ENCODE measurements at places on chromosomes 11 and 22.

GRCh38 chr11:62352355-62353336 is 15.4 kb downstream of the ASRGL1 start:
- no peaks in the 10 kb centered on the region for H3K27me3 ChIP-seq
- no peak for DNase-seq
- no peaks in the 10 kb centered on the region for H3K4me1 ChIP-seq
- no peaks in the 10 kb centered on the region for H3K36me3 ChIP-seq

DNA sequence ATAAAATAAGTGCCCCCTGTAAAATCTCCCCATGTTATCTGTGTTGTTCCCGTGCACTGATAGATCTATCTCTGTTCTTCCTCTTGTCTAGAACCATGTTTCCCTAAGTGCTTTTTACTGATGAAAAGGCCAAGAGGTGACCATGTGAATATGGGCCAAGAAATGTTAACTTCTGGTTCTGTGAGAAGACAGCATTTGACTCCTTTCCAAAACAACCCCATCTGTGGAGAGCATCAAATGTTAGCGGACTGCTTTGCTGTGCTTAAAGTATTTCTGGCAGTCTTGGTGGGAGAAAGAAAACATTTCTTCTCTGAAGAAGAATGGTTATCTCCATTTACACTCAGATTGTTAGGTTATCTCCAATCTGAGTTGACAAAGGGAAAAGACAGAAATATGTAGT is 58.6 kb upstream of the GUCY1A2 start:
- no peaks in the 10 kb centered on the region for H3K27me3 ChIP-seq
- no peak for DNase-seq
- H3K27ac ChIP-seq = no peak overlapping the region
- no peaks in the 10 kb centered on the region for H3K36me3 ChIP-seq
- H3K4me1 ChIP-seq = no peaks in the 10 kb centered on the region

DNA sequence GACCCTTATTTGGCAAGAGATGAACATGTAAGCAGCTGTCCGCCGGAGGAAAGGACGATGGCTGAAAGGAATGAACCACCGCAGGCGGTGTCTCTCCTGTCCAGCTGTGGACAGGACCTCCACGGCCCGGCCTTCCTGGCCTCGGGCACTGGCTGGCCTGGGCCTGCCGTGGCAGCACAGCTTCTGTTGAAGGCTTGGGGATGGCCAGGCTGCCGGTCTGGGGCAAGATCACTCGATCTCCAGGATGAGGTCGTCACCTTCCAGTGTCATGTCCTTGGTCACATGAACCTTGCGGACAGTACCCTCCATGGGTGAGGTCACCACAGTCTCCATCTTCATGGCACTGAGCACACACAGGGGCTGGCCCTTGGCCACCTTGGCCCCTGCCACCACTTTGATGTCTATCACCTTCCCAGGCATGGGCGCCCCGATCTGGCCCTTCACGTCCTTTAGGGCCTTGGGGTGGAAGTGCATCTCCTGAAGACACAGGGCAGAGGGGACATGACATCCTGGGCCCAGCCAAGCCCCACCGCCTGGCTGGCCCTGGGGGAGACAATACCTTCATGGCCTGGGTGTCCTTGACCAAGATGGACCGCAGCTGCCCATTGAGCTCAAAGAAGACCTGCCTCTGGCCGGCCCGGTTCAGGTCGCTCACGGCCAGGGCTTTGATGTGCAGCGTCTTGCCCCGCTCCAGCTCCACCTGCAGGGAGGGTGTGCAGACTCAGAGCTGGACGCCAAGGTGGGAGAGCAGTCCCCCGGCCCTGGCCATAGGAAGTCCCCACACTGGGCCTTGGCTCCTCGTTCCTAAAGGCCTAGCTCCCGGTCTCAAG is 5.6 kb downstream of the RCE1 start:
- no peaks in the 10 kb centered on the region for H3K27me3 ChIP-seq
- H3K4me1 ChIP-seq = peaks cover 33% of the 10 kb centered on the region
- no peak overlapping the region for H3K27ac ChIP-seq

- no peak overlapping the region for H3K4me3 ChIP-seq
- peak; percentile 8 for DNase-seq
- peaks cover 40% of the 10 kb centered on the region for H3K27me3 ChIP-seq
- H3K27ac ChIP-seq = no peak overlapping the region
These were observed 22.6 kb downstream of the PDGFB start for GRCh38 chr22:39221999-39222686.

- DNase-seq = no peak
- no peaks in the 10 kb centered on the region for H3K36me3 ChIP-seq
- H3K27me3 ChIP-seq = peaks cover 38% of the 10 kb centered on the region
- no peaks in the 10 kb centered on the region for H3K4me1 ChIP-seq
These were observed 120.5 kb downstream of the HIPK3 start for GRCh38 chr11:33377412-33378370.

DNA sequence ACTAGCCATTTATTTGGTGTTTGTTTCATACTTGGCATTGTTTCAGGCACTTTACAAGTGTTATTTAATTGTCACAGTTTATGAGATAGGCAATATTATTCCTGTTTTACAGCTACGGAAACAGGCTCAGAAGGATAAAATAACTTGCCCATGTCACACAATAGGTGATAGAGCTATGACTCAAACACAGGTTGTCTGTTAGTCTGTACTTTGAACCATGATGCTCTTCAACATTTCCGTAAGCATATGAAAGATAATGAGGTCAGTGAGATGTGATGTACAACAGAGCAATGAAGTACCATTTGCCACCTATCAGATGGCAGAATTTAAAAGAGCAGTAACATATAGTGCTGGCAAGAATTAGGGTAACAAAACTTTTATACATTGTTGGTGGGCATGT is 15.3 kb downstream of the TUG1 start:
- H3K4me3 ChIP-seq = no peak overlapping the region
- H3K36me3 ChIP-seq = peaks cover 7% of the 10 kb centered on the region
- H3K27me3 ChIP-seq = no peaks in the 10 kb centered on the region
- no peak overlapping the region for H3K27ac ChIP-seq

- H3K27ac ChIP-seq = peak overlapping the region; percentile 96
- DNase-seq = peak; percentile 90
- peaks cover 52% of the 10 kb centered on the region for H3K36me3 ChIP-seq
- no peaks in the 10 kb centered on the region for H3K27me3 ChIP-seq
- H3K4me3 ChIP-seq = peak overlapping the region; percentile 77
These were observed 6.6 kb upstream of the SSTR3 start for GRCh38 chr22:37218771-37219411.

DNA sequence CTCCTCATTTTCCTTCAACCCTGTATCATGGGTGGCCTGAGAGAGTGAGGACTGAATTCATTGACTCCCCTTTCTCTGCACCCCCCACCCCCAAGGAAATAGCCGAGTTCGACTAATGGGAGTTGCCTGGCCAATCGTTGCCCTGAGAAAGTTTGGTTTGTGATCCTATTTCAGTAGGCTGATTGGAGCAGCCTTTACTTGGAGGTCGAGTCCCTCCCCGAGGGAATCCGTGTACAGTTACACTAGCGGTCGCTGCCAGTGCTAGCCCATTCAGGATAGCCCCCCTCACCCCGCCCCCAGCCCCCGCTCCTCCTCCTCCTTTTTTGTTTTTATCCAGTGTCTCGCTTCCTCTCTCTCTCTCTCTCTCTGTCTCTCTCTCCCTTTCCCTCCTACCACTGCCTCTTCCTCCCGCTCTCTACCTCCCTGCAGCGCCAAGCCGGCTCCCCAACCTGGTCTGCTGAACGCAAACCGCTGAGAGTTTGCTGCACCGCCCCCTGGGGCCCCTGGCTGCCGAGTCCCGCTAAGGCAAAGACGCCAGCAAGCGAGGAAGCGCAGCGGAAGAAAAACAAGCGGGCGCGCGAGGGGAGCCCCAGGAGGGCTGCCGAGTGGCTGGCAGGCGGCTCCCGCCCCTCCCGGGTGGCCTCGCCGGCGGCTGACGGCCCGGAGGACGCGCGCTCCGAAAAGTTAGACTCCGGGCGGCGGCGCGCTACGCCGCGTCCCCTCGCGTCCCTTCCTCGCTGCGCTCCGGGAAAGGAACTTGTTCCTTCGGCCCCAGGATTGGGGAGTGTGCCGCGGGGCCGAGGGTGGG is at the start of gene GRAMD1B:
Gene GRAMD1B, plus strand, starts transcription at position 357 of the 808 bp plus-strand sequence. CDS start 524 bp downstream, outside the sequence.
- peak; percentile 93 for DNase-seq
- H3K4me3 ChIP-seq = peak within 1 kb of the TSS; percentile 86
- H3K27me3 ChIP-seq = no peaks in the 10 kb centered on the region

DNA sequence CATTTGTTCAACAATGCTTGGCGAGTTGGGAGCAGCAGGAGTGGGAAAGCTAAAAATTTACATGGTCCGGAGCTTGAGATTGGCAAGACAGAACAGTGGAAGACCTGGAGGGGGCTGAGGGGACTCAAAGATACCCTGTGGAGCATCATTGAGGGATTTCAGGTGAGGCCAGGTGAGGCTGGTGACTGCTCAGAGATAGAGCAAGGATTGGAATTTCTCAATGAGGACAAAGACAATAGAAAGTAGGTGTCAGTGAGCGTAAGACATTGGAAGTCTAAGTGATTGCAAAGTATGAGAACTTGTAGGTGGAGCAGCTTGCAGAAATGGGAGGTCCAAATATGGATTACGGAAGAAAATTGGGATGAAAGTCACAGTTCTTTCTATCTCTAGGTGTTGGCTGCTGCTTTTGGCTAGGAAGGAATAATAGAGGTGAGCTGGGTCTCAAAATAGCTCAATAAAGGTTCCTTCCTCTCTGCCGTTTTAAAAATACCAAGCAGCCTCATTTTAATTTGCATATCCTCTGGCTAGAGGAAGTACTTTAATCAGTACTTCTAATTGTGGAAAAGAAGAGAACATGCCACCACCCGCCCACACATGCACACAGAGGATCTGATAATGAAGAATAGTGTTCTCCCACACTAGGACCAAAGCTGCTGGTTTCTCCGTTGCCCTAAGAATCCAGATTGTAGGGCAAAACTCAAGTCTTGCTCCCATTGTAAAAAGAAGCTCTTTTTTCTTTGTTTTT is 41.8 kb upstream of the SORL1-AS1 start:
- H3K27me3 ChIP-seq = no peaks in the 10 kb centered on the region
- H3K27ac ChIP-seq = peak overlapping the region; percentile 75
- peak overlapping the region; percentile 1 for H3K4me3 ChIP-seq
- H3K4me1 ChIP-seq = peaks cover 34% of the 10 kb centered on the region
- DNase-seq = peak; percentile 30

GRCh38 chr11:75554258-75555022 is 7.6 kb upstream of the SERPINH1 start:
- peaks cover 13% of the 10 kb centered on the region for H3K27me3 ChIP-seq
- no peak for DNase-seq
- no peak overlapping the region for H3K4me3 ChIP-seq
- H3K27ac ChIP-seq = no peak overlapping the region

GRCh38 chr11:27174021-27174420 is 133.4 kb downstream of the BBOX1 start:
- H3K4me1 ChIP-seq = no peaks in the 10 kb centered on the region
- H3K27ac ChIP-seq = no peak overlapping the region

DNA sequence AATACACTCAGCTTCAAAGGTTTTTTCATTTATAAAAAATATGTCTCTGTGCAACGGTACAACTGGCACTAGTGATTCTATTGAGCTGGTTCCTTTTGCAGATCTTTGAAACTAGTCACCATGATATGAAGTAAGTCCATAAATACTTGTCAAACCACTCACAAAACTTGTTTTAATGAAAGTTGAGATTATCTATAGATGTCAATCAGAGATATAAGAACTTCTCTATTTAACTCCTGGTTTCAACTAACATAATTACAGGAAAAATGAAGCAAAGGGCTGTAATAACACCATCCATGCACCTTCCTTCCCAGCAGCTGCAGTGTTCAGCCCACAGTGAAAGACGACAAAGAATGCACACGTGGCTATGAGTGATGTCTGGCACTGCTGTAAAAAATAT is 44.7 kb downstream of the TMEM123 start:
- H3K4me3 ChIP-seq = no peak overlapping the region
- H3K4me1 ChIP-seq = peaks cover 65% of the 10 kb centered on the region
- DNase-seq = no peak
- H3K36me3 ChIP-seq = peaks cover 50% of the 10 kb centered on the region
- H3K27me3 ChIP-seq = no peaks in the 10 kb centered on the region

DNA sequence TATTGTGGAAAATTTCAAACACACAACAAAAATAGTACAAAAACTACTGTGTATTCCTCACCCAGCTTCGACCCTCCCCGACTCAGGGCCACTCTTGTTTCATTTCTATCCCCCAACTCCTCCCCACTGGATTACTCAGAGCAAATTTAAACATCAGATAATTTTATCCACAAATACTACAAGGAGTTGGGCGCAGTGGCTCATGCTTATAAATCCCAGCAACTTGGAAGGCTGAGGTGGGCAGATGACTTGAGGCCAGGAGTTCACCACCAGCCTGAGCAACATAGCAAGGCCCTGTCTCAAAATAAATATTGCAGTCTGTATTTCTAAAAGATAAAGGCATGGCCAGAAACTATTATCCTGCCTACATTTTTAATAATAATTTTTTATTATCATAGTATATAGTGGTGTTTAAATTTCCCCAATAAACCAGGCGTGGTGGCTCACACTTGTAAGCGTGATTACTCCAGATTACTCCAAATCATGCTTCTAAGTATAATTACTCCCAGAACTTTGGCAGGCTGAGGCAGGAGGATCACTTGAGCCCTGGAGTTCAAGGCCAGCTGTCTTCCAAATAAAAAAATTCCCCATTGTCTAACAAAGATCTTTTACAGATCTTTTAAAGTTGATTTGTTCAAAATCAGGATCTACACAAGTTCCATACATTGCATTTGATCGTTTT is 39.8 kb downstream of the LRRC32 start:
- peaks cover 4% of the 10 kb centered on the region for H3K36me3 ChIP-seq
- peak overlapping the region; percentile 1 for H3K27ac ChIP-seq
- no peak overlapping the region for H3K4me3 ChIP-seq
- peaks cover 20% of the 10 kb centered on the region for H3K27me3 ChIP-seq

DNA sequence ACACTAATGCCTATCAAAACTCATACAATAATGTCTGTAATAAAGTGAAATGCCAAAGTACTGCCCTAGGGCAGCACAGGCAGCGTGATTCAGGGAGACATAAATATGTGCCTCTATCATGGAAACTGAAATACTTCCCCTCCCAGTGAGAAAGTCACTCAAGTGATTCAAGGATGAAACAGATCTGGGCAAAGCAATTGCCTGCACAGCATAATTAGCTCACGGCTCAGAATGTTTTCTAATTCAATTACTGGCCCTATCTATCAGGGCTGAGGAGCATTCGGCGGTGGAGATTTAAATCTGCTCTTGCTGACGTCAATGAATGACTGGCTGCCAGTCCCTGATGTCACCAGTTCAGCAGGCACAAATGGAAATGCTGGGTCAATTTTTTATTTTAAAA is 27.7 kb upstream of the PPP2R1B start:
- no peak for DNase-seq
- H3K27me3 ChIP-seq = no peaks in the 10 kb centered on the region
- H3K4me3 ChIP-seq = no peak overlapping the region
- H3K27ac ChIP-seq = no peak overlapping the region
- H3K4me1 ChIP-seq = peaks cover 10% of the 10 kb centered on the region
- H3K36me3 ChIP-seq = peaks cover 29% of the 10 kb centered on the region

DNA sequence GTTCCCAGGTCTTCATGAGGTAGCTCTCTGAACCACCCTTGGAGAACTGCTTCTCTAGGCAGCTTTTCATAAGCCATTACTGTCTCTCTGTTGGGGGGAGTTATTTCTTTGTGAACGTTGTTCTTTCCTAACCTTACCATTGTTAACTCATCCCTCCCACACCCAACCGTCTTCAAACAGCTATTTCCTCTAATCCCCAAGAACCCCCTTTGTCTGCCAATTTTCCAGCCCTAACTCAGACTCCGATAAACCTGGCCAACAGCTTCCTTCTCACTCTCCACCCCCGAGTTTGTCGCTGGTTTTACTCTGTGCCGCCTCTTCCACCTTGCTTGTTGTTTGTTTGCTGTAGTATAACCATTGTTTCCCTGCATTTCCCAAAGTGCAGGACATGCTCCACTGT is 131.5 kb downstream of the CCDC34 start:
- no peak for DNase-seq
- H3K27me3 ChIP-seq = no peaks in the 10 kb centered on the region
- H3K4me1 ChIP-seq = no peaks in the 10 kb centered on the region
- no peaks in the 10 kb centered on the region for H3K36me3 ChIP-seq
